Activated T-cell treated with anti-CD3 and anti-CD28 coated beads, Interleukin-2, amount 50 U/mL, for 72 hours (primary cell): ENCODE measurements at places on chromosomes 2 and 18.

DNA sequence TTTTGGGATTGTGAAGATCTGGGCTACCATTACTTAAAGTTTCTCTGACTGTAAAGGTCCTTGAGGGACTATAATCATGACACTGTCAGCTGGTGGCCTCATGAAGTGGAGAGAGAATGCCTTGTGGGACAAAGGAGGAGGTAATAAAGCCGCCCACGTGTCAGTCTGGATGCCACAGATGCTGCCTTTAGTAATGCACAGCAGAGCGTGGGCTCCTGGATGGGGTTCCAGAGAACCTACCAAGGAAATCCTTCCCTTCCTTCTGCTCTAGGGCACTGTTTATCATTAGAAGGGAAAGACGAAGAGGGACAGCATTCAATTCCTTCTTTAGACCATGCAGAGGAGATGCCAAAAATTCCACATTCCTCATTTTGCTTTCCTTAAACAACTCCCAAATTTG, 63.5 kb downstream of the COL5A2 start:
- DNase-seq: no peak
- peaks cover 21% of the 10 kb centered on the region for H3K4me1 ChIP-seq
- H3K27ac ChIP-seq: no peak overlapping the region
- no peak overlapping the region for H3K4me3 ChIP-seq
- no peaks in the 10 kb centered on the region for H3K36me3 ChIP-seq

DNA sequence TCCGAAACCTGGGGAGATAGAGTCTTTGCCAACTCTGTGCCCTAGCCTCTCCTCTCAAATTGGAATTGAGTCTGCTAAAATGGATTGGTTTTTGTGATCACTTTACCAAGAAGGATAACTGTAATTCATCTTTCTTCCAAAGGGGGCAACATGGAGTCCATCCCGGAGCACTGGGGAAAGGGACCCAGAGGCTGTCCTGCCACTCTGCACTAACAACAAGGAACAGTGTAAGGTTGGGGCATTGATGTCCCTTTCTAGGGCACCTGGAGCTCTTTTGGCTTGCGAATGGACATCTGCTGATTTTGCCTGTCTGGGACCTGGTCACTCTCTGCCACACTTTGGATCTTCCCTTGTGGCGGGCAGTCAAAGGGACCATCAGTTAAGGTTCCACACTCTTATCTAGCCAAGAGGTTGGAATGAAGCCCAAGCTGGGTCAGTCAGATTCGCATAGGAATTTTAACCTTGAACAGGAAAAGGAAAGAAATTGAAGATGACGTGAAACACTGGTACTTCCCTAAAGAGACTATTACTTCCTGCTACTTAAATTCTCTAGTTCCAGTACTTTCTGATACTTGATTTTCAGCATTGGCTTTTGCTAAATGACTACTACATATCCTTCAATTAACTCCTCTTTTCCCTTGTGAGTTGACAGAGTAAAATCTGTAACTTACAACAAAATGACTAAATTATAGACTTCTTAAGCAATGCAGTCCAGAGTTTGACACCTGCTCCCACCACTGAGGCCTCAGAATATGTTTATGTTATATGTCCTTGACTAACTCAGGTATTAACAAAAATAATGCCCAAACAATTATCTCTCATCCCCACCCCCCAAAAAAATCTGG, 64.7 kb upstream of the KLF7 start:
- peaks cover 2% of the 10 kb centered on the region for H3K36me3 ChIP-seq
- H3K27me3 ChIP-seq: no peaks in the 10 kb centered on the region

GRCh38 chr18:22063672-22064071, 105.7 kb upstream of the GATA6 start:
- H3K4me1 ChIP-seq: no peaks in the 10 kb centered on the region
- H3K27me3 ChIP-seq: no peaks in the 10 kb centered on the region
- no peak overlapping the region for H3K4me3 ChIP-seq
- H3K27ac ChIP-seq: no peak overlapping the region
- H3K36me3 ChIP-seq: no peaks in the 10 kb centered on the region

DNA sequence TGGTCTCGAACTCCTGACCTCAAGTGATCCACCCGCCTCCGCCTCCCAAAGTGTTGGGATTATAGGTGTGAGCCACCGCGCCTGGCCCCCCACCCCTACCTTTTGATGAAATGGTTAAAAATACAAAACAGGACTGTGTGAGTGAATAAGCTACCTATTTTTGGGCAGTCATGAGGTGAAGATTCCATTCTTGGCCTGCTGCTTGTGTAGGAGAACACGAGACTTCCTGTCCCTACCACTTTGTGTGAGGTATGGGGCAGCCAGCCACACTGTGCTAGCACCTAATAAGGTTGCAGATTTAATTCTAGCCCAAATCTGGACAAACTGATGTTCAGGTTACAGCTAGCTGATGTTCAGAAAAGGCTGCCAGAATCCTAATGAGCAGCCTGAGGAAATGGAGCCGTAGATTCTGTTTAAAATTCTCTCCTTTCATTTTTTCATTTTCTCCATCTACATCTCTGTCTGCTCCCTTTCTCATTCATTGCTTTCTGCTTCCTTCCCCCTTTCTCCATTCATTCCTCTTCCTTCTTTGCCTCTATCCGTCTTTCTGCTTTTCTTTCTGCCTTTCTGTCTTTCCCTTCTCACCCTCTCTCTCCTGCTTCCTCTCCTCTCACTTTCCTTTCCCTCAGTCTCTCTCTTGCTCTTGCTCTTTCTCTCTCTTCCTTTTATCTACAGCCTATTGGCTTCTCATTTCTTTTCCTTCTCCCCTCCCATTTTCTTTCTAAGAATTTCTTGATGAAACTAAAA, 4.6 kb upstream of the LTBP1 start:
- no peaks in the 10 kb centered on the region for H3K36me3 ChIP-seq
- H3K4me3 ChIP-seq: no peak overlapping the region
- H3K4me1 ChIP-seq: no peaks in the 10 kb centered on the region
- no peak overlapping the region for H3K27ac ChIP-seq

GRCh38 chr2:98514879-98515249, 70.2 kb downstream of the INPP4A start:
- H3K4me3 ChIP-seq: peak overlapping the region; percentile 53
- H3K27me3 ChIP-seq: no peaks in the 10 kb centered on the region

DNA sequence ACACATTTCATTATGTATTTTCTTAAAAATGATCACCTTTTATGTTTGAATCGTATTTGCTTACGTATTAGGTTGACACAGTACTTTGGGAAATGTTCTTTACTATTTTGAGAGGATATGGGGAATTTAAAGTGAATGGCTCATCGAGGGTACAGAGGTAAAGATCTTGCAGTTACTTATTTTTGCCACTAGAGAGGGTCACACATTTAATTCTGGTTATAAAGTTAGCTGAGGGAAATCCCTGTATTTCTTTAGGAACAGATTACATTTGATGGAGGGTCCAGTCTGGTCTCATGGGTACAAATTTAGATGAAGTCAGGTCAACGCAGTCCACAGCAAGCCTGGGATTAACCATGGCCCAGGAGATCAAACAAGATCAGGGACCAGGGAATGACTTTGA, 24.5 kb downstream of the DYNC2LI1 start:
- no peak overlapping the region for H3K4me3 ChIP-seq
- H3K36me3 ChIP-seq: no peaks in the 10 kb centered on the region
- no peaks in the 10 kb centered on the region for H3K27me3 ChIP-seq
- no peaks in the 10 kb centered on the region for H3K4me1 ChIP-seq

DNA sequence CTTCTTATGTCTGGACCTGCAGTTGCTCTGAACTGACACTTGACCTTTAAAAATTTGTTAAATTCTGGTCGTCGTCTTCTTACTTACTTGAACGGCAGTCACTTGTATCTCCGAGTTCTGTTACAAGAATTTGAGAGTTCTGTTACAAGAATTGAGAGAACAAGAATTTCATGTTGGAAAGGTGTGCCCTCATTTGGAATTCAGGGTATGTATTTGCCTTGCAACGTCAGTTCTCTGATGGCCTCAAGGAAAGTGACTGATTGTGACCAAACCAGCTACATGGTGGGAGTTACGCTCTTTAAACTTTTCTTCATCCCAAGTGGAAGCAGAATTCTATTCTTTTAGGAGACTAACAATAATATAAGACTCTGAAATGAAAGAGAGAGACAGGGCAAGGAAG, 320.0 kb upstream of the TRIB2 start:
- H3K27me3 ChIP-seq: no peaks in the 10 kb centered on the region
- no peak for DNase-seq
- H3K27ac ChIP-seq: no peak overlapping the region
- H3K4me3 ChIP-seq: no peak overlapping the region

DNA sequence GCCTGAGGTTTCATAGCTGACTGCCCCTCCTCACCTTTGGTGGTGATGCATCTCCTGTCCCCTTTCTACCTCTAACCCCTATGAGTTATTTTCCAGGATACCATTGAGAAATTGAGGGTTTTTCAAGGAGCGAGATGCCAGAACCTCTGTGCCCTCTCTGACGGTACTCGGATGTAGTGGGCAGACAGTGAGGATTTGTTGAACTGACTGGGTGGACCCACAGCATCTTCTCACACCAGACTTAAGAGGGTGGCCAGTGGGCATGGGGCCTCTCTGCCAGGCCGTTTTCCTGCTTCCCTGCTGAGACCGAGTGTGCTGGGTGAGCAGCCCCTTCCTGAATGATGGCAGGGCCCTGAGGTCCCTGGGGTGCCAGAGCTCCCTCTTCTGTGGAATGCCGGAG, 46.3 kb downstream of the ARHGEF4 start:
- H3K27me3 ChIP-seq: peaks cover 8% of the 10 kb centered on the region
- DNase-seq: no peak
- H3K4me3 ChIP-seq: no peak overlapping the region
- no peaks in the 10 kb centered on the region for H3K36me3 ChIP-seq

DNA sequence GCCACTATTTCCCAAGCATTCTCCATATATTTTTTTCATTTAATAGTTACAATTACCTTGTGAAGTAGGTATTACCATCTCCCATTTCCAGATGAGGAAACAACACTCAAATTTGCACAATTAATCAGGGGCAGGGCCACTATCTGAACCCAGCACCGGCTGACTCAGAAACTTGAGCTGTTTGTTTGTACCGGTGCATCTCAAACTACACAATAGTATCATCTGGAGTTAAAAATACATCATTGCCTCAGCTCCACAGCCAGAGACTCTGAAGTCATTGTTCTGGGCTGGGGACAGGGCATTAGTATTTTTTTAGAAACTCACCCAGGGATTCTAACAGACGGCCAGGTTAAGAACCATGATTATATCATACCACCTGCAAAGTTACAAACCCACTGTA, 55.9 kb downstream of the CDCA7 start:
- H3K36me3 ChIP-seq: no peaks in the 10 kb centered on the region
- H3K4me1 ChIP-seq: no peaks in the 10 kb centered on the region
- H3K4me3 ChIP-seq: no peak overlapping the region

DNA sequence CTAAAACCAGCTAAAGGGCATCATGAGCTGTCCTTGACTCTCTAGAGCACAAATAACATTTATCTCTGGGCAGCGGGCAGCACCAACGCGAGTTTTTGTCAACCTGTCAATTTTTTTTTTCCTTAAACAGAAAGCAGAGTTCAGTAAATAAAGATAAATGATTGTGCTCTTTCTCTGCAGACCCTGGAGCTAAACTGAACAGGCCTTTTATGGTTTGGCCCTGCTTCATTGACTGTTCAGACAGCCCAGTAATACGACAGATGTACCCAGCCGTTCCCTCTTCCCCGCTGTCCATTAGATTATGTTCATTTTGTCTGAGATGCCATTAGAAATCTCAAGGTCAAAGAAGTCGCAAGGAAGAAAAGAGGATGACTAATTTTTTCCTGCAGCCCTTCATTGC, 280.5 kb upstream of the PIK3C3 start:
- H3K4me3 ChIP-seq: no peak overlapping the region
- DNase-seq: no peak
- H3K27me3 ChIP-seq: no peaks in the 10 kb centered on the region
- no peak overlapping the region for H3K27ac ChIP-seq
- H3K4me1 ChIP-seq: no peaks in the 10 kb centered on the region
- no peaks in the 10 kb centered on the region for H3K36me3 ChIP-seq

- DNase-seq: no peak
- no peak overlapping the region for H3K27ac ChIP-seq
- no peaks in the 10 kb centered on the region for H3K4me1 ChIP-seq
- no peaks in the 10 kb centered on the region for H3K27me3 ChIP-seq
- H3K4me3 ChIP-seq: no peak overlapping the region
Measured at GRCh38 chr18:11177382-11177781, 28.0 kb upstream of the PIEZO2 start.

DNA sequence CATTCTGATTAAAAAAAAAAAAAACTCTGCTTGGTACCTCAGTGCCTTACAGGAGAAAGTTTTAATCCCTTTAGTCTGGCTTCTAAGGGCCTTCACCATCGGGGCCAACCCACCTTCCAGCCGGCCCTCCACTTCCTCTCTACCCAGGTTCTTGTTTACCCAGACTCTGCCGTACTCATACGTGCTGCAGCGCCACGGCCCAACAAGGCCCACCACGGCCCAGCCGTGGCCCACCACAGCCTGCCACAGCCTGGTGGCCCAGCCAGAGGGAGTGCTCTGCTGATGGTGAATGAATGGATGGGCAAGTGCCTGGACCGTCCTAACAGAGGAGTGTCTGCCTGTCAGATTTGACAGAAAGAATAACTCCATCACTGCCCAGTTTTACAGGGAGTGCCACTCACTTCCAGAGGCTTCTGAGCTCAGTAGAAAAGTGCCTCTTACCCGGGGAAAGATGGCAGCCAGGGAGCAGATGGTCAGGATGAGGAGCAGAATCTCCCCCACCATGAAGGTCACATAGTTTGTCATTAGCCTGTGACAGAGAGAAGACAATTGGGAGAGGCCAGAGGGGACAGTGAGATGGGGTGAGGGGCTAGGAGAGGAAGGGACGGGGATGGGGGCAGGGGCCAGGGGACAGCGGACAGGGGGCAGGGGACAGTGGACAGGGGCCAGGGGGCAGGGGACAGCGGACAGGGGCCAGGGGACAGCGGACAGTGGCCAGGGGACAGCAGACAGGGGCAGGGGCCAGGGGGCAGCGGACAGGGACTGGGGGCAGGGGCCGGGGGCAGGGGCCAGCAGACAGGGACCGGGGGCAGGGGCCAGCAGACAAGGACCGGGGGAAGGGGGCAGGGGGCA, 38.2 kb downstream of the CENPO start:
- H3K36me3 ChIP-seq: peaks cover 9% of the 10 kb centered on the region
- peak overlapping the region; percentile 13 for H3K27ac ChIP-seq
- no peak for DNase-seq
- peaks cover 10% of the 10 kb centered on the region for H3K4me1 ChIP-seq
- H3K4me3 ChIP-seq: no peak overlapping the region

GRCh38 chr2:75853436-75853835, 142.7 kb upstream of the GCFC2 start:
- H3K27me3 ChIP-seq: no peaks in the 10 kb centered on the region
- no peak overlapping the region for H3K4me3 ChIP-seq
- H3K27ac ChIP-seq: no peak overlapping the region
- DNase-seq: no peak
- H3K4me1 ChIP-seq: no peaks in the 10 kb centered on the region

DNA sequence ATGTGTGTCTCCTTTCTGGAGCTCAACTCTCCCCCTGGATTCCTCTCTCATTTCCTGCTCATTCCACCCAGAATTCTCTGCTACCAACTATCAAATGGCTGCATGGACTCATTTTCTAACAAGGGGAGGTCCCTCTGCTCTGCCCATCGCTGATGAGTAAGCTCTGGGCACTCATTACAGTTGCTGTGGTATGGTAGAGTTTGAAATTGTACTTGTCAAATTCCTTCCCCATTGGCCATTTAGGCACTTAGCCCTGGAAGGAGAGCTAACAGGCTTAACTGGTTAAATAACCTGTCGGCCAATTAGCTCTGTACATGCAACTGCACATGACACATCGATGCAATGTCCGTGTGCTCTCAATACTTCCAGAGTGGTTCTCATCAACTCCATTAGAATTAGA, 20.4 kb downstream of the COL6A3 start:
- no peaks in the 10 kb centered on the region for H3K27me3 ChIP-seq
- peaks cover 2% of the 10 kb centered on the region for H3K36me3 ChIP-seq
- H3K4me1 ChIP-seq: no peaks in the 10 kb centered on the region
- no peak overlapping the region for H3K27ac ChIP-seq

- peaks cover 11% of the 10 kb centered on the region for H3K27me3 ChIP-seq
- H3K4me1 ChIP-seq: no peaks in the 10 kb centered on the region
- no peaks in the 10 kb centered on the region for H3K36me3 ChIP-seq
- DNase-seq: no peak
Measured at GRCh38 chr18:25459814-25460213, 107.8 kb upstream of the ZNF521 start.
